ENCODE measurements at places on chromosomes 12 and 14.
A peak's percentile ranks its signal among the peaks of the same experiment; 100 is the strongest.

DNA sequence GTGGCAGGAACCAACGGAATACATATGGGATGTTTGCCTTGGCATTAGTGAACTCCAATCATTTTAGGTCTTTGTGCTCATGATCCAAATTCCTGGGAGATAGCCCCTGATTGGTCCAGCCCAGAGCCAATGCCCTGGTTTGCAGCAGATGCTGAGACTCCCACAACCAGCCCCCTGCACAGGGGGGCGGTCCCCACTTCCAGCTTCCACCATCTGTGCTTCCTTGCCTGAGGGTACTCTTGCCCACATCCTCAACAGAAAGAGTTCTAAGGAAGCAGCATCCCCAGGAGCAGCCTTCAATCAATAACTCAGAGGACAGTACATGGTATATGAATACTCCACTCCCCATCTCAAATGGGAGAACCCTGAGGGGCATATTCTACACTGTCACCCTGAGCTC is 39.7 kb upstream of the FICD start:
- DNase-seq: no peak

GRCh38 chr14:95191445-95192199 is 34.3 kb upstream of the DICER1 start:
- no peak for DNase-seq

- no peak for DNase-seq
Observed at GRCh38 chr14:96067985-96068930, 29.1 kb downstream of the C14orf132 start.

- no peak for DNase-seq
Observed at GRCh38 chr12:95574799-95575452, 23.6 kb upstream of the USP44 start.

GRCh38 chr14:103030741-103031565 is 26.4 kb downstream of the CDC42BPB start:
- no peak for DNase-seq

GRCh38 chr12:79997096-79997791 is 62.3 kb upstream of the PPP1R12A start:
- no peak for DNase-seq

GRCh38 chr12:54131641-54132280 is 57.0 kb downstream of the SMUG1 start:
- DNase-seq: no peak

GRCh38 chr12:85755760-85756159 is 80.4 kb downstream of the RASSF9 start:
- DNase-seq: no peak

DNA sequence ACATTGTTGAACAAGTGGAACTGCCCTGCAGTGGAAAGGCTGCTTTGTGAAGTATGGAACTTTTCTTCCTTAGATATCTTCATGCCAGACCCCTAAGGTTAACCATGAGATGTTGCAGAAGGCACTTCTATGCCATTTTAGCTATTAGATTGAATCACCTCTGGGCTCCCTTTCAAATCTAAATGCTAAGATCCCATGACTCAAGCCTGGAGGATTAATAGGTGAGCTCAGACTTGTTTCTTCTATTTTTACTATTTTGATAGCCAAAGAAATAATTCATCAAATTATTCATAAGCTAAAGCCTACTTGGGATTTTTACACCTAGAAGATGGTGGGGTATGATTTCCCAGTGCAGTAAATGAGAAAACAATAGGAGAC is 64.3 kb downstream of the DAD1 start:
- no peak for DNase-seq

- DNase-seq: no peak
Observed at GRCh38 chr14:33794791-33795305, 156.0 kb downstream of the EGLN3 start.

DNA sequence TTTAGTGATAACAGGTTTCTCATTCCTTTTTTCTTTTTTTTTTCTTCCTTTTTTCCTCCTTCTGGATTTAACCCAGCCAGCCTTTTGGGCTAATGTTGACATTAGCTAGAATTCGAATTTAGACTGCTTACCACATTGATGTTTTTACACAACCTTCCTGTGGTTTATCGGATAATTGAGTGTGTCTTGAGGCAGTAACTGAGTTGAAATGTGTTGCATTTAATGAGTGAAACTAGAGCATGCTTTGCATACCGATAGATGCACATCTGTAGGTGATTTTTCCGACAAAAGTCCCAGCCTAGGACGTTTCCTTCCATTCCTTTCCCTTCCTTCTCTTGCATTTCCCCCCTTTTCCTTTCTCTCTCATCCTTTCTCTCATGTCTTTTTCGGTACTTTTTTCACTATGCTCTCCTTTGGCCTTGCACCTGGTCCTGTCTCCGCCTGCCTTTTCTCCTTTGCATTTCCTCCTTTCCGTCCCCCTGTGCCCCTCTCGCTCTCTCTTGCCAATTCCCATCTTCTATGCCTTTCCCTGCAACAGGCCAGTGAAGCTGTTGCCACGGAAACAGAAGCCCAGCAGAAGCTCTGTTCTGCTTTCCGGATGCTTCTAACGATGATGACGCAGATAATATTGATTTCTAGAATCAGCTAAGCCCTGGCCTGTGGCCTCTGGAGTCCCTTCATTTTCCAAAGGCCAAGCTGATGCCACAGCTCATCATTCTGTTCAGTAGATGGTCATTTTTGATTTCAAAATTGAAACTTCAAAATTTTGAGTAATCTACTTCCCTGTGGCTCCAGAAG is 76.1 kb downstream of the SLC25A47 start:
- no peak for DNase-seq

DNA sequence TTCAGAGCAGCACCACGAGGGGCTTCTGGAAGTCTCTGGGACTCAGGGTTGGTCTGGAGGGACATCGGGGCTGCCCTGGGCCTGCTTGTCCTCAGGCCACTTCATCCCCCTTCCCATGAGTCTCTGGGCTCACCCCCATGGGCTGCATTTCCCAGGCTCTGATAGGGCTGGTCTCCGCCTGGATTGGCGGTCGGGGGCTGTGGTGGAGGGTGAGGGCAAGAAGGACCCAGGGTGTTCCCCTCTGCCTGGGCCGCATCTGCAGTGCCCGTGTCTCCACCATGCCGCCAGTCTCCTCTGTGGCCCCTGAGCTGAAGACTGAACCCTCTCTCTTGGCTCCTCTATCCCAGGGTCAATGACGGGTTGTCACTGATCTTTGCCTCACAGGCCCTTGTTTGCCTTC is 242.1 kb downstream of the ADGRD1 start:
- no peak for DNase-seq

GRCh38 chr12:77354766-77355362 is 289.5 kb upstream of the E2F7 start:
- DNase-seq: no peak

DNA sequence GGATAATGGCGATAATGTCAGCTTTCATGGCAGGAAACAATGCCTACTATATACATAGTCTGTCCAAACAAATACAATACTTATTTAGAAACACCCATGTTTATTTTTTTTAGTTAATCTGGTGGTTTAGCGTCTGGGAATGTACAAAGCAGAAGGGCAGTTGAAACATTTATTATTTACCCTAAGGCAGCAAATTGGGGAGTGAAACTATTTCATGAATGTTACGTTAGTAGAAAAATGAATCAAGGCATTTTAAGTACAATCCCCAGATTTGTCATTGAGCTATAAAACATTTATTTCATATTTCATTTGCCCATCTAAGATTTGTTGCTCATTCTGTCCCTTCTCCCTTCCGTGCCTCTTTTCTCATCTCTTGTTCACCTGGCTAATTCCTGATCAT is 87.1 kb upstream of the ATF1 start:
- no peak for DNase-seq

- DNase-seq: no peak
Observed at GRCh38 chr14:29459531-29459930, 468.1 kb downstream of the PRKD1 start.

- DNase-seq: no peak
Observed at GRCh38 chr14:73397810-73398209, 60.5 kb downstream of the NUMB start.

DNA sequence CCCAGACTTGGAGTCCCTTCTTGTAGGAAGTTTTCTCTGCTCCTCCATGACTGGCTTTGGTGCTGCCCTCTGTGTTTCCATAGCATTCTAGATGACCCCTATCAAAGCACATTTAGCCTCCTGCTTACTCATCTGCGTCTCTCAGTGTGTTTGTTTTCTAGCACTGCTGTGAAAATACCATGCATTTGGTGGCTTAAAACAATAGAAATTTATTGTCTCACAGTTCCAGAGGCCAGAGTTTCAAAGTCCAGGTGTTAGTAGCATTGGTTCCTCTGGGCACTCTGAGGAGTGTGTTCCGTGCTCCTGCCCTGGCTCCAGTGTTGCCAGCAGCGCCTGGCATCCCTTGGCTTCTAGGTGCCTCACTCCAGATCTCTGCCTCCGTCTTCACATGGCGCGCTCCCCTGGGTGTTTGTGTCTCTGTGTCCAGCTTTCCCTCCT is 86.1 kb downstream of the CACNA1C start:
- DNase-seq: no peak

DNA sequence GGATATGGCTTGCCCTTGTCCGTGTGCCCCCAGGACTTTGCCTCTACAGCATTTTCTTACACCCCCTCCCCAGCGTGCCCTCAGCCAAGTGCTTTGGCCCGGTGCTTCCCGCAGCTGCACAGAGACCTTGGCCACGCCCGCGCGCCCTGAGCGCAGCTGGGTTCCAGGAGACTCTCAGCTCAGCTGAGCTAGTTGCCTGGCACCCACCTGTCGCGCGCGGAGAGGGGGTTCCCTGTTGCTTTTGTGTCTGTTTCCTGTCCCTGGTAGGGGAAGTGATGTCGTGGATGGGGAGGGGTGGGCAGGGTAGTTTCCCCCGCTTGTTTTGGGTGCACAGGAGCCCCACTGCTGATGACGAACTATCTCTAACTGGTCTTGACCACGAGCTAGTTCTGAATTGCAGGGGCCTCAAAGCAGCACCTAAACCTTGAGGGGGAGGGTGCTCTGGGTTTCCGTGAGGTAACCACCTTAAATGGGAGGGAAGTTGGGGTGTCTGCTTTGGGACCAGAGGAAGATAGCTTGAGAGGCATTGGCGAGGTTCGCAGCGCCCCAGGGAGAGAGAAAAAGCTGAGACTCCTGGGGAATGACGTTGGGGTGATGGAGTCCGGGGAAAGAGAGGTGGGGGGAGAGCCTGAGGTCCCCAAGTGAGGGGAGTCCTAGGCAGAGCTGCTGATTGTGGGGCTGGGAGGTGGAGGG is 1.5 kb downstream of the DIO3 start:
- DNase-seq: no peak

DNA sequence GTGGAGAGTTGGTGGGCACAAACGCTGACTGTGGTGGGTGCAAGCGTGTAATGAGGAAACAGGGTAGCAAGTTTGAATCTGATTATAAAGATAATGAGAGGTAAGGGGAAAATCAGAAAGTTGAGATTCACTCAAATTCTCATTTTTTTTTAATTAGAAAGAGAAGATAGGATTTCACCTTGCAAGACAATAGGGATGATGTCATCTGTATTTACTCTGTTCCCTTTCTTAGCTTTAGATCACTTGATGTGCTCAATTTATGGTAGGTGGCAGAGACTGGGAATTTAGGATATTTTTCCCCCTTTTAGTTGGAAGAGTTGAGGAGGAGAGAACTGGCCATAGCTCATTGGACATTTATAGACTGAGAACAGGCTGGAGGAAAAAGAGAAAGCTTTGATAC is 363.6 kb downstream of the AEBP2 start:
- no peak for DNase-seq

DNA sequence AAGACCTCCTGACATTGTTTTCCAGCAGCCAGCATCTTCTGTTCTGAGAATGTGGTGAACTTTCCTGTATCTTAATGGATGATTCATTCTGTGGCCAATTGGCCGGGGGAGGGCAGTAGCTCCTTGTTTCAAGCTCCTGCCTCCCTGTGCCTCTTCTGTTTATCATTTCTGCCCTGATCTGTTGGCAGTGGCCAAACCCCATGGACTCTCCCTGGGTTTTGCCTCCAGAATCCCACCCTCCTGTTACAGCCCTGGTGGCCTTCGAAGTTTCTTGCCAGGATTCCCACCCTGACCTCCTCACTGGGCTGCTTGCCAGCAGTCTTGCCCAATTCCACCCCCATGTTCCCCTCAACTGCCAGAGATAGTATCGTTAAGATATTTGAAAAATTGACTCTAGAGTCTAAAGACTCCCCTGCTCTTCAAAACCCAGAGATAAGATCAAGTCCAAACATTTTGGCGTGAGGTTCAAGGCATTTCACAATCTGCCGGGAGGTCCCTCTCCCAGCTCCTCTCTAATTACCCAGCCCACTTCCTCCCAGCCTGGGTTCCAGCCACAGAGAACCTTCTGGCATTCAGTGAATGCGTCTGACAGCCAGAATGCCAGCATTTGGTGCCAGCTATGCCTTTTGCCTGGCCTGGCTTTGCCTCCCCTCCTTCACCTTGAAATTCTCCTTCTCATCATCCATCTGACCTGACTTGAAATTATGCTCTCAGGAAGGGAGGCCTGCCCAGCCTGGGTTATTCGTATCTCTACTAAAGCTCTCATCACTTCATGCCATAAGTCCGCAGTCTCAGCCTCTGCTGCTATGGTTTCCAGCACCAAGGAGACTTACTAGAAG is 37.7 kb upstream of the TXNRD1 start:
- DNase-seq: peak; percentile 7
